ENCODE measurements at places on chromosomes 6 and 20. TPM values are rescaled to one million over a fixed set of nuclear protein-coding genes. Genes with fewer than 3 reads are reported as not detected.

The DEFB132 gene
- total RNA-seq = not detected

The BACH2 gene
- total RNA-seq = 1.3 TPM

The SCRT2 gene
- total RNA-seq = not detected

The MOCS1 gene
- total RNA-seq = 12.8 TPM

The KHDC1 gene
- total RNA-seq = 0.09 TPM

The BTN3A1 gene
- 25.0 TPM for total RNA-seq

The OLIG3 gene
- total RNA-seq = not detected

The DEFB128 gene
- not detected for total RNA-seq

The SAMD5 gene
- total RNA-seq = 1.1 TPM

The ERVFRD-1 gene
- 0.05 TPM for total RNA-seq

Measured in dermis blood vessel endothelial cell (primary cell).